Activated CD4-positive, alpha-beta T cell treated with anti-CD3 and anti-CD28 coated beads, Interleukin-2, Interleukin-6, amounts not matched to agents 100 ng/mL and 50 ng/mL, durations not matched to agents 16 hours and 8 hours (primary cell): ENCODE measurements at places on chromosomes 3 and 15.

GRCh38 chr3:190017521-190018288, 103.0 kb downstream of the P3H2 start:
- no peak for DNase-seq

DNA sequence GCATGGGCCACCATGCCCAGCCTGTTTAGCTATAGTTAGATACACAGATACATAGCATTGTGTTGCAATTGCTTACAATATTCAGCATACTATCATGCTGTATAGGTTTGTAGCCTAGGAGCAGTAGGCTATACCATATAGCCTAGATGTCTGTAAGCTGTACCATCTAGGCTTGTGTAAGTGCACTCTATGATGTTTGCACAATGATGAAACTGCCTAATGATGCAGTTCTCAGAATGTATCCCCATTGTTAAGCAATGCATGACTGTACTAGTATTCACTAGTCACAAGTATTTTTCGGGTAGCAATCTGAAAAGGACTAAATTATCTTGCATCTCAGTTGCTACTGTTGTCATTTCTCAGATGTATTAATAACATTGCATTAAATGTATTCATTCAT, 16.0 kb downstream of the PIGB start:
- no peak for DNase-seq

DNA sequence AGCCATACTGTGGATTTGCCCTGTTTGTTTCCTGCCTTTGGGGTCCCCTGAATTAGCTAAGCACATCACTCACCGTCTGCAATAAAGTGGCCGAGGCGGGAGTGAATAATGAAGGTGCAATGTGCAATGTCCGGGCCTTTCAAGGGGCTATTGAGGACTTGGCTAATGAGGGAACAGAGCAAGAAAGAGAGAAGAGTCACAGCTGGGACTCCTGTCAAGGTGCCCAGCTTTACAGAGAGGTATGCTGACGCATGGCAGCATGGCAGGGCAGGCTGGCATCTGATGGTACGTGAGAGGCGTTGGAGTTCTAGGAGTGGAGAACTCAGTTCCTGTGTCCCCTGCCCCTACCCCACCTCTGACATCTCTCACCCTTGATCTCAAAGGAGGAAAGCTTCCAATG, 13.8 kb upstream of the ATP2B2 start:
- DNase-seq = no peak

DNA sequence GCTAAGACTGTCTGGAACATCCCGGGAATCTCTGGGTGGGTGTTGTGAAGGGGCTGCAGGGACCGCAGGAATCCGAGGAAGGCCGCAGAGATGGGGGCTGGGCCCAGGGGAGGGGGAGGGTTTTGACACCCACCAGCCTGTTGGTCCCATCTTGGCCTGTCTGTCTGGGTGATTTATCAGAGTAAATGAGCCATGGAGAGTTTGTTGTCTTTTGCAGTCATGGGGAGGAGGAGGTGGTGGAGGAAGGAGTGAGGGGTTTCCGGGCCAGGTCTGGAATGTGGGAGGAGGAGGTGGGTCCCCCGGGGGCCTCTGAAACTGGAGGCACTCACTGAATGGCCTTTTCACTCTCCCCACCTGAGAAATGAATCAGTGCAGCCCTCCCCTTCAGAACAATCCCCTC, 11.5 kb downstream of the SEMA3F start:
- DNase-seq = no peak

- DNase-seq = no peak
Measured at GRCh38 chr3:124837730-124838186, 49.4 kb downstream of the ITGB5 start.

DNA sequence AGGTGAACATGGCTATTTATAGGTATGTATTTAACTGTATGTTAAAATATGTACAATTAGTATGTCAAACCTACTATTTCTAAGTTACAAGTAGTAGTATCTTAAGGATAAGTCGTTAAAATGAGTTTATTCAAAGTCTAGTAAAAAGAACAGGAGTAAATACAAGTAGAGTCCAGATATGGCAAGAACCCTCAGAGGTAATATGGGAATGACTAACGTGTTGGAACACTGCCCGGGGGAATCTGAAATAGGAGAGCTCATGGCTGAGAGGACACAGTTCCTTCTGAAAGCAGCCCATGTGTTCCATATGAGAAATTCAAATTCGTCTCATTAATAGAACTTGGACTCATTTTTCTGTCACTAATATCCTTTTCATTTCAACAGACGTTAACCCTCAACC, 158.8 kb downstream of the CLSTN2 start:
- no peak for DNase-seq

GRCh38 chr3:43238801-43239200, 47.5 kb upstream of the SNRK start:
- DNase-seq = no peak

DNA sequence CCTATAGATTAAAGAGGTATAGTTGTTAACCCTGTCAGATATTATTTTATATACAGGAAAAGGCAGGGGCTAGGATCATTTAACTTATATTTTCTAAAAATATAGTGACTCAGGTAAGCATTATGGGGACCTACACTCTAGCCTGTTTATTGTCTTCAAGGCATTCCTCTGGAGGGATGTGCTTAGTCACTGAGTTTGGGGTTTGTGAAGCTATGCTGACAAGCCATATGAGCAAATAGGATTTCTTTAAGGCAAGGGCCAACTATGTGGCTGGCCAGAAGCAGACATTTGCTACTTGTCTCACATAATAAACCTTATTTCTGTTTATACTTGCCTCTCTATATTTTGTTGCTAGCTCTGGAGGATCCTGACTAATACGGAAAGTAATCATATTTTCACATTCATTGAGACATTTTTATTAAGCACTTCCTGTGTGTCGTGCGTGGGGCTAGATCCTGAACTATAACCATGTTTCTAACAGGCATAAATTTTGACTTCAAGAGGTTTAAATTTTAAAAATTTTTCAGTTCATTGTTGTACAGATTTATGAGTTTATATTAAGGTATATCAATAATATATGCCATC, 153.4 kb downstream of the OTOL1 start:
- DNase-seq = no peak

DNA sequence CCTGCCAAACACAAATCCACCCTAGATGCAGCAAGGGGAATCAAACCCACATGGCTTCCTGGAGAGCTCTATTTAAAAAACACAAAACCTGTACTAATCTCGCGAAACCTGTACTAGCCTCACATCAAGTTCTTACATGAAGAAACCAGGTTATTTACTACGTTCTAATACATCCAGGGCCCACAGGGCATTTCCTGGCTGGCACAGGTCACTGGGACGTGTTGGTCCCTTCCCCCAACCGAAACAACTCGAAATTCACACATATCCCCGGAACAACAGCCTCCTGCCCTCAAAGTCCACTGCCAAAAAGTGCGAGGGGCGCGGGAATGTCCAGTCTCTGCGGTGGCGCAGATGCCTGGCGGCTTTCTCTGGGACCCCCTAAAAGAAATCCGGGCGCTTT, 955 bp downstream of the CDCP1 start:
- no peak for DNase-seq

GRCh38 chr15:62296756-62297507, 131.8 kb upstream of the C2CD4B start:
- DNase-seq = no peak

DNA sequence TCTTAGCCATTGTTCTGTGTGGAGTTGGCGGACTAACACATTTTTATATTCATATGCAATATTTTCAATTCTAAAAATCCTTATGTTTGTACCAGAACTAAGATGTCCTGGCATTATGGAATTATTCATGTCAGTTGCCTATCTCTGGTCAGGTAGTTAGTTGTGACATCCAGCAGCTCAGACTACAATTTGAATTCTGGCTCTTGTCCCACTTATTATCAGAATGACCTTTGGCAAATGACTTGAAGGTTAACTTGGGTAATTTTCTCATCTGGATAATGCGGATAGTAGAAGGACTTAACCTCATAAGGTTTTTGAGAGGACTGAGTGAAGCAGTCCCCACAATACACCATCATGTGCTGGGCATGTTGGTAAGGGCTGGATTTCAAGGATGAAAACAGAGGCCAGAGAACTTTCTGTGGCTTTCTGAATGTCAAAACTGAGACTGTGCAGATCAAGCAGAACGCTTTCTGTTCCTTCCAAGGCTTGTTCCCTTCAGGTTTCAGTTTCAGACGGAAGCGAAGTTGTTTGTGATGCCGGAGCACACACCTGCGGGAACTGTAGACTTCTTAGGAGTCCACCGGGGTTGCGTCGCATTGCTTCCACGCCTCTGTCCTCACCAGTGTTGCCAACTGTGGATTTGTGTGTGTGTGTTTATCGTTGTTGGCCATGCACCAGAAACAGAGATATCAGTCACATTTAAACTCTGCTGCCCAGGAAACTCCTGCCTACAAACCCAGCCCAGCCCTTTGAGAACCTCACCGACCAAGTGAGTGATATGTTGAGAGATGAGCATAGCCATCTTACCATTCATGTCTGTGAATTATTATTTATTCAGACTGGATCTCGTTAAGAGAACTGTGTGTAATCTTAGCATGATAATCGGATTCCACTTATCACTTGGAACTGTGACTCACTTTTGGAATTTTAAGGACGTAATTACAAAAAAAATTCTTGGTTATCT, 76.0 kb downstream of the PTPRG start:
- no peak for DNase-seq
